ENCODE measurements at places on chromosomes 4 and X.

- peak; percentile 59 for DNase-seq
These were observed 4.7 kb downstream of the RASGEF1B start for GRCh38 chr4:81466841-81467671.

- no peak for DNase-seq
These were observed 76.0 kb upstream of the GPM6B start for GRCh38 chrX:13892856-13893255.

- no peak for DNase-seq
These were observed 37.3 kb downstream of the RRAGB start for GRCh38 chrX:55754861-55755294.

- no peak for DNase-seq
These were observed 74.8 kb upstream of the GPRIN3 start for GRCh38 chr4:89382439-89382838.

GRCh38 chrX:13088156-13088487 is 43.7 kb upstream of the FAM9C start:
- no peak for DNase-seq

DNA sequence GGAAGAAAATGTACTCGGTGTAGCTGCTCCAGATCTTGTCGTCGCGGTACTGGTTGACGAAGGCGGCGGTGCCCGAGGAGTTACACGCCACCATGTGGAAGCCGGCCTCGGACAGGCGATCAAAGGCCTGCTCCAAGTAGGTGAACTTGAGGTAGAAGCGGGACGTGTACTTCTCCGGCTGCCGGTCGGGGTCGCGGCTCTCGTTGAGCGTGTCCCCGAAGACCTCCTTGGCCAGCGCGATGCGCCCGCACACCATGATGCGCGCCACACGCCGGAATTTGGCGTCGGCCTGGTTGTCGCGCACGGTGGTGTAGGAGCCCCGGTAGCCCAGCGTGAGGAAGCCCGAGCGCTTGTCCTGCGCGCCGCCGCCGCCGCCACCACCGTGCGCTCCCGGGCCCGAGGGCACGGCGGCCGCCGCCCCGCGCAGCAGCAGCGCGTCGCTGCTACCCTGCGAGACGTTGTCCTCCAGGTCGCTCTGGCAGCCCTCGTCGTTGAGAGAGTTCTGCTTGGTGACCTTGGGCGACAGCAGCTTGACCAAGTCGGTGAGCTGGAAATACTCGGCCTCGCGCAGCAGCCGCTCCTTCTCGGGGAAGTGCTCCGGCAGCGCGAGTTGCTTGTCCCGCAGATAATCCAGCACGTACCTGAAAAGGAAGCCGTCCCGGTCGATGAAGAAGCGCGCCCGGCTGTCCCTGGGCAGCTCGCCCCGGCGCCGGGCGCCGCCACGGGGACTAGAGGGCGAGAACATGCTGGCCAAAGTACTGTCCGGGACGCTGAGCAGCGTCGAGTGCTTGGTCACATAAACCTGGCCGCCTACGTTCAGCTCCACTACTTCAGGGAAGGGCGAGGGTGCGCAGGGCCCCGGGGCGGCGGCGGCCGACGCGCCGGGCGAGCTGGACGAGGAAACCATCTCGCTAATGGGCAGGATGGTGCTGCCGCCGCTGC is 775 bp downstream of the KCTD8 start:
- no peak for DNase-seq

DNA sequence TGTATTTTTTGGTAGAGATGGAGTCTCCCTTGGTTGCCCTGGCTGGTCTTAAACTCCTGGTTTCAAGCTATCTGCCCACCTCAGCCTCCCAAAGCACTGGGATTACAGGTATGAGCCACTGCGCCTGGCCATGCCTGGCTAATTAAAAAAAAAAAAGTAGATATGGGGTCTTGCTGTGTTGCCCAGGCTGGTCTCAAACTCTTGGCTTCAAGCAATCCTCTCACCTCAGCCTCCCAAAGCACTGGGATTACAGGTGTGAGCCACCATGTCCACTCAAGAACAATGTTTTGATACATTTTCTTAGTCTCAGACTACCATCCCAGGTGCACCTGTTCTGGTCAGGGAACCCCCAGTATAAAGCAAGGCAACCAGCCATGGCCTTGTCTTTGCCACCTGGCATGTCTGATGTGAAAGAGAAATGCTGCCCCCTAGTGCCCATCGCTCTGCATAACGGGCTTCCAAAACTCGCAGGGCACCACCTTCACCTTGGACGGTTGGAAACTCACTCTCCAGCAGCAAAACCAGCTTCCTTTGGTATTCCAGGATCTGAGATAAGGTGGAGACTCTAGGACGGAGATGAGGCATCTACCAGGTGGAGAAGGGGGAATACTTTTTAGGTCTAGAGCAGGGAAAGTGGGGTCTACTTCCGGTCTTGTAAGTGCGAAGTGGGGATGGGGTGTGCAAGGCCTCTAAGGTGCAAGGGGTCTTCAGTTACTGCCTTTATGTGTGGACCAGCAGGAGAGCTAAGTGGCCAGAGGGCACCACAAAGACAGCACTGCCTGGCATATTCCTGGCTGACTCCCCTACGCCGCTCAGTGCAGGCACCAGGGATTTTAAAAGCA is 47.7 kb upstream of the AFAP1 start:
- peak; percentile 39 for DNase-seq

GRCh38 chr4:38184404-38184803 is 224.2 kb downstream of the PTTG2 start:
- no peak for DNase-seq

DNA sequence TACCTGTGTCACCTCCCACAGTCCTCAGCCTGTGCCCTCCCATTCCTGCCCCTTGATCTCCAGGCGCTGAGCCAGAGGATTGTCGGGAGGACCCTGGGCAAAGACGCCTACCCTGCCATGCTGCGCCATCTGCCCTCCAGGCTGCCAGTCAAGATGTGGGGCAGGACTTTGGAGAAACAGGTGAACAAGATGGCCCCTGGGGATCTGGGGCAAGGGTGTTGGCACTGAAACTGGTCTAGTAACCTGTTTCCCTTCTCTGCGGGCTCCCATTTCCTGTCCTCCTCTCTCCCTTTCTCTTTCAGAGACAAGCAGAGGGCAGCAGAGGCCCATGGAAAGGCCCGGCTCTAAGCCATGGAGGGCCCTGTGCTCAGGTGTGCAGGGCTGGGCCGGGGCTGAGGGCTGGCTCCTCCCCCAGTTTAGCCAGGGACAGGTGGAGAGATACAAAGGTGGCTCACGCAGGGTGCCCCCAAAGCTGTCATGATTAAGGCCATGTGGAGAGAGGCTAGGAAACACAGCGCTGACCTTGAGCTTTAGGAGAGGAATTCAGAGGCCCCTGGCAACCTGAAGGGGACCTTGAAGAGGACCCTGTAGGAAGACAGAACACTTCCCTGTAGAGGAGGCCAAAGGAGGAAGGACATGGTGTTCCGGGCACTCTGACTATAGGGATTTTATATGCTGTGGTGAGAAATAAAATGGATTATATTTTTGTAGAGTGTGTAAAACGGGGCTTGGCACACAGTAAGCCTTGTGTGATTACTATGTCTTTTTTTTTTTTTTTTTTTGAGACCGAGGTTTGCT is at the start of gene GLOD5:
Gene GLOD5, plus strand, starts transcription at position 74 of the 798 bp plus-strand sequence. Its CDS starts 44 bp downstream, at position 118.
- DNase-seq, result no peak

- DNase-seq, result no peak
These were observed 57.8 kb downstream of the RAP1GDS1 start for GRCh38 chr4:98319021-98319420.

DNA sequence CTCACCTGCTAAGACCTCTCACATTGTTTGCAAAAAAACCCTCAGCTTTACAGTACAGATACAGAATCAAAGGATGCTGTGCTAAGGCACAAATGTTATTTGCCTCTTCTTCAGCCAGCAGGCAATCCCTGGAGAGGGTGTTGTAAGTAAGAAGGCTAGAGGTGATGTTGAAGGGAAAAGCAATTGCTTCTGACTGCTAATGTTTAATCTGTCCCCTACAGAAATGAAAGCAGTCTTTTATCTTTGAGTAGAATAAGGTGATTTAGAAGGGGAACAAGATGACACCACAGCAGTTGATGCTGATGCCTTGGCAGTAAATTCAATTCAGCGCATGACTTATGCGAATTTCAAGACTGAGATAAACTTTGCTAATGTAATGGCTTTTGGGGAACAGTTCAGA is 1064.8 kb upstream of the IGFBP7 start:
- DNase-seq, result no peak

DNA sequence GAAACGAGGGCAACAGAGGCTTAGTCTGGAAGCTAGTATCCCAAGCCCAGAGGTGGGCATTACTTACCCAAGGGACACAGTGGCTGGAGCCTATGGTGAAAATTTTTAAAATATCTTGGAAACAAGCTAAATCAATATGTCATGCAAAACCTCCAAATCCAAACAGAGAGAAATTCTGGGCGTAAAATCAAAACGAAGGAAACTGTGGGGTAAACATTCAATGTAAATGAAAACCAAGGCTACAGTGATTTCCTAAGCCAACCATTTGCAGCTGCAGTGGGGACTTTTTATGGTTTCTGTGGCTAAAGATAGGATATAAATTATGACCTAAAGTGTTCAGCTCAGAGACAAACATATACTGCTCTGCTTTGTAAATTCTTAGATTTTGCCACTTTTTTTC is 507.7 kb upstream of the DIAPH2 start:
- no peak for DNase-seq

GRCh38 chr4:7781366-7781765 is 158.3 kb downstream of the AFAP1 start:
- DNase-seq, result no peak

GRCh38 chr4:108135549-108136209 is 33.1 kb downstream of the LEF1 start:
- DNase-seq, result no peak

- no peak for DNase-seq
These were observed 140.3 kb upstream of the CXCL13 start for GRCh38 chr4:77465271-77465670.

- no peak for DNase-seq
These were observed 187.7 kb downstream of the ENOX2 start for GRCh38 chrX:130715299-130715698.

DNA sequence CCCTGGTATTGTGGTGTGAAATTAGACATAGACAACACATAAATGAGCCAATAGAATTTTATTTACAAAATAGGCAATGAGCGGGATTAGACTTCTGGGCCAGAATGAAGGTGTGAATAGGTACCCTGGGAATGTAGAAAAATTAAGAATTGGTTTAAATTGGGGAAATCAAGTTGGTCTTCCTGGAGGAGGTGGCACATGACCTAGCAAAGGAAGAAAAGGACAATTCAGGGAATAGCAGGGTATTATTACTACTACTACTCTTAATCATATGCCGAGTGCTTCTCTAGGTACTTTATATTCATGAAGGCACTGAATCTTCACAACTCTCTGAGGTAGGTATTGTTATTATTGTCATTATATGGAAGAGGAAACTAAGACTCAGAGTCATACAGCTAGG is 202.1 kb downstream of the LHFPL1 start:
- DNase-seq, result no peak

- DNase-seq, result no peak
These were observed 45.2 kb upstream of the TRIM2 start for GRCh38 chr4:153159016-153159415.

- peak; percentile 36 for DNase-seq
These were observed 120.8 kb upstream of the PJA1 start for GRCh38 chrX:69285881-69286564.

DNA sequence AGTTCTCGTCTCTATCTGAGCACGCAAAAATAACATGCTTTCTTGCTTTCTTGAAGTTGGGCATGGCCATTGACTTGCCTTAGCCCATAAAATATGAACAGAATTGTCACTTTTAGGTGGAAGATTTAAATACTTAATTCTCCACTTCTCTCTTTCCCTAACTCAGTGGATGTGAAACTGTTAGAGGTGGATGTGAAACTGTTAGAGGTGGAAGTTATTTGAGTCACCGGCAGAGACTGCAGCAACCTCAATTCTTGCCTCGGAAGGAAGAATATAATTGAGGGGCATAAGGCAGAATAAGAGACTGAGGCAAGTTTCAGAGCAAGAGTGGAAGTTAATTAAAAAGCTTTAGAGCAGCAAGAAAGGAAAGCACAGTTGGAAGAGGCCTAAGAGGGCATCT is 2.8 kb upstream of the PARM1 start:
- no peak for DNase-seq

DNA sequence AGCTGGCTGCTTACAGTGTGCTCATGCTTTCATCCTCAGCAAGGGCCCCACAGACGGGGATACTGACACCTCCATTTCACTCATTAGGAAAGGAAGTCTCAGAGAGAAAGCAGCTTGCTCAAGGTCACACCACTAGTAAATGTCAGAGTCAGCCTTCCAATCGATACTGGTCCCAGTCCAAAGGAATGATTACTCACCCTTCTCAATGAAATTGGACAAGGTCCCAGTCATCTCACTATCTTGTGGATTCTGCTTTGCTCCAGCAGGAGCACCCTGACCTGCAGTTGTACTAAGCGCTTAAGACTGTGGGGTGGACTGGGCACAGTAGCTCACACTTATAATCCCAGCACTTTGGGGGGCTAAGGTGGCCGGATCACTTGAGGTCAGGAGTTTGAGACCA is 132.2 kb upstream of the SLC34A2 start:
- no peak for DNase-seq

DNA sequence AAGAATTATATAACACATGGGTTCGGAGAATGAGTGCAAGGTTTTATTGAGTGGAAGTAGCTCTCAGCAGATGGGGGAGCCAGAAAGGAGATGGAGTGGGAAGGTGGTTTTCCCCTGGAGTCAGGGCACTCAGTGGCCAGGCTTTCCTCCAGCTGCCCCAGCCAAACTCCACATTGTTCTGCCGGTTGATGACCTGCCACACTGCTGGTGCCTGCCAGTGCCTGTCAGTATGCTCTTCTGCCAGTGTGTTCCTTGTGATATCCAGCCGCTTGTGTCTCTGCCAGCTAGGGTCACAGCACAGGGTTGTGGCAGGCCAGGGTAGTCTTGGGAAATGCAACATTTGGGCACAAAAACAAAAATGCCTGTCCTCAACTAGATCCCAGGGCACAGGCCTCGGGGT is 604.8 kb upstream of the TECRL start:
- DNase-seq, result no peak

- no peak for DNase-seq
These were observed 10.3 kb downstream of the SPRY1 start for GRCh38 chr4:123406872-123407271.

- no peak for DNase-seq
These were observed 37.2 kb downstream of the WDR44 start for GRCh38 chrX:118383120-118383519.

DNA sequence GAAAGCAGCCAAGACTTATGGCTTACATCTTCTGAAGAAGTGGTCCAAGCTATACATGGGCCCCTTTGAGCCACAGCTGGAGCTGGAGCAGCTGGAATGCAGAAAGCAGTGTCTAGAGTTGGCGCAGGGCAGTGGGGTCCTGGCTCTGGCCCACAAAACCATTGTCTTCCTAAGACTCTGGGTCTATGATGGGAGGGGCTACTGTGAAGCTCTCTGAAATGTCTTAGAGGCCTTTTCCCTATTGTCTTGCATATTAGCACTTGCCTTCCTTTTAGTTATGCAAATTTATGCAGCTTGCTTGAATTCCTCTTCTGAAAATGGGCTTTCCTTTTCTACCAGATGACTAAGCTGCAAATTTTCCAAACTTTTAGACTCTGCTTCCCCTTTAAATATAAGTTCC is 15.3 kb downstream of the NPY1R start:
- DNase-seq, result no peak

DNA sequence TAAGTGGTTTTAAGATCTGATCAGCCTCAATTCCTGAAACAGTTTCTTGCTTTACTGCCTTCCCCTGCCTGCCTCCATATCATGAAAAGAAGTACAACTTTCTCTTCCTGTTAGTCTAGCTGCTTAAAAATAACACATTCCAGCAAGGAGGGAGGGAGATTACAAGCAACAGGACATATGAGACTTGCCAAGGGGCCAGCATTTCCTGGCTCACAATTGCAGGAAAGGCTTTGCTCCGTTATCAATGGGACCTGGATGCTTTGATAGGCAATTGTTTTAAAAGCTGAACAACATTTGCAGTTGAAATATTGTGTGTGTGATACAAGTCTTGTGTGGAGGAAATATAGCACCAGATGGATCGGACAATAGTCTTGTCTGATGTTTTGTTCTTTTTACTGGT is 425.0 kb downstream of the FAT4 start:
- DNase-seq, result no peak

Measured in stimulated activated CD8-positive, alpha-beta memory T cell treated with anti-CD3 and anti-CD28 coated beads, Interleukin-7, amount 100 ng/mL, for 4 hours (primary cell).